ENCODE measurements at places on chromosomes 5 and 9.

DNA sequence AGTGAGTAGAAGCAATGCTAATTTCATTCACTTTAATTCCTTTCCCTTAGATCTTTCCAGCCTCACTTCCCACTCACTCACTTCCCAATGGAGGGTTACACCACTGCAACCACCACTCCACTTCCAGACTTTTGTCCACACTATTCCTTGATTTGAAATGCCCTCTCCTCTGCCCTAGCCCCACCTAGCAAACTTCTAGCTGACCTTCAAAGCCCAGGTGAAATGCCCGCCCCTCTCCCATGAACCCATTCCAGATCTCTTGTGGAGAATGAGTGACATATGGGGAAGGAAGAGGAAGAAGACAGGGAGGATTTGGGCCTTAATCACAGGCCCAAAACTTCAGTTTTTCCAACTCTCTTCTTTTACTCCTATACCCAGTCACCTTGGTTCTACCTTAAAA is 37.1 kb downstream of the PFDN1 start:
- no peak for DNase-seq

GRCh38 chr5:131795879-131796792 is 681 bp downstream of the FNIP1 start:
- peak; percentile 37 for DNase-seq

DNA sequence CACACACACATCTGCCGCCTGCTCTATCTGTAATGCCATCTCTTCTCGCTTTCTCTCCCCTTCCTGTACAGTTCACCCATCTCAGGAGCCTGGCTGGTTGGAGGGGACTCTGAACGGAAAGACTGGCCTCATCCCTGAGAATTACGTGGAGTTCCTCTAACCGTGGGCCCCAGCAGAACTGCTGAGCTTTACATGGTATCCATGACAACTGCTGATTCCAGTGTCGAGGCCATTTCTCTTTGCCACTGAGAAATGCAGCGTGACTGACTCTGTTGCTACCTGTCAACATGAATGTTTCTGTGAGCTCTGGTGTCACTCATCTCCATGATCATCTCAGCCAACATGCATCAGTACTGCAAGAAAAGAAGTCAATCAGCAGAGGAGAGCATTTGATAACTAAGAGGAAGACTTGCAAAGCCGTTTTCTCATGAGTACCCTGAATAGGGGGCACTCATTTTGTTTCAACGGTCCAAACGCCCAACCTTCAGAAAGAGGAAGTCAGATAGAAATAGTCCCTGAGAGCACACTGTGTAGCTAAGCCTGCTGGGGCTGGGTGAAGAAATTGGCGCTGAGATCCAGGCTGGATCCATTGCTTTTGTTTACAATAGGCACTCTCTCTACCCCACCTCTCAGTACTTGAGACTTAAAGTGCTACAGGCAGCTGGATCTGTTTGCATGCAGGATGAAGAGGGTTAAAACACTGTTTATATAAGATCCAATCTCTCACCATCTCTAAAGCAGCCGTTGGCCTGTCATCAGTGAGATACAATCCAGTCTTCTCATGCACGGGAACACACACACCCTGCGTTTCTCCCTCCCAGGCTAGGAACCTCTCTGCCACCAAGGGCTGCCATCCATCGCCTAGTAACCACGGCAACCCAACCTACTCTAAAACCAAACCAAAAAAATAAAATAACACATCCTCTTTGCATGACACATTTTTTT is 180.9 kb downstream of the NR3C1 start:
- DNase-seq = peak; percentile 58

- DNase-seq = no peak
Measured at GRCh38 chr5:130222573-130222972, 318.3 kb downstream of the CHSY3 start.

DNA sequence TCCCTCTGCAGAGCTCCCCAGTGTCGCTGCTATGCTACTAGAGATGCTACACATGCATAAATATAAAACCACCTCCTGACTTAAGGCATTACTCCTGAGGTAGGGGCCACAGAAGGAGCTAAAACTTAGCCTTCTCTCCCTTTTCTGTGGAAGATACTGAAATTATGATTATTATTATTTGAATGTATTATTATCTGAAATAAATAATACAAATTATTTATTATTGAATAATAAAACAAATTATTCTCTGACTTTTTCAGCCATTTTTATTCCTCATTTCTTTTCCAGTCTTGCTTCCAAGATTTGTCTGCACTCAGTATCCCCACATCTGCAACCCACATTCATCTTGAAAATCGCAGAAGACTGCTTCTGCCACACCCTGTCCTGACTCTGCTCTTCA is 414.9 kb upstream of the ACO1 start:
- DNase-seq = no peak

DNA sequence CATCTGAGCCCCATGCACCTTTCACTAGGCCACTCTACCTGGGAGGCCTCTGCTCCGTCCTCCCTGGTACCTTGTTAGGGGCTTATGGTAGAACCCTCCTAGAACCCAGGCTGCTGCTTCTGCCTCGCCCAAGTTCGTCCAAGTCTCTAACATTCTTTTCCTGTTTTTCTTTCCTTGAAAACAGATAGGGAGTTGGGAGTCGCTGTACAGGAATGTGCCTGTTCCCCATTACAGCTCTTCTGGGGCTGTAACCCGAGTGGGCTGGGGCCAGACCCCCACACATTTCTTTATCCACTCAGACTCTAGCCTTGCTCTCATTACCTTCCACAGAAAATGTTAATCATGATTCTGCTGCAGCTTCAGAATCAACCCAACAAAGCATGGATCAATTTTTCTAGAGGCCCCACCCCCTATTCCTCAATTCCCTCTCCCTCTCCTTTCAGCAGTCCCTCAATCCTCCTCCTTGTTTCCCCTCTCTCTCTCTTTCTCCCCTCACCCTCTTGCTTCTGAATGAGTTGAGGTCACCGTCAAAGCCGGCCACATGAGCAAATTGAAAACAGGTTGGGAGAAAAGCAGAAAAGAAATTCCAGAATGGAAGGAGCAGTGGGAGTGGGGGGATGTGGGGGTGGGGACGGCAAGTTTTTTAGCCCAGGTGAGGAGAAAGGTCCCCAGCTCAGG is 193.8 kb upstream of the TRIM32 start:
- no peak for DNase-seq

DNA sequence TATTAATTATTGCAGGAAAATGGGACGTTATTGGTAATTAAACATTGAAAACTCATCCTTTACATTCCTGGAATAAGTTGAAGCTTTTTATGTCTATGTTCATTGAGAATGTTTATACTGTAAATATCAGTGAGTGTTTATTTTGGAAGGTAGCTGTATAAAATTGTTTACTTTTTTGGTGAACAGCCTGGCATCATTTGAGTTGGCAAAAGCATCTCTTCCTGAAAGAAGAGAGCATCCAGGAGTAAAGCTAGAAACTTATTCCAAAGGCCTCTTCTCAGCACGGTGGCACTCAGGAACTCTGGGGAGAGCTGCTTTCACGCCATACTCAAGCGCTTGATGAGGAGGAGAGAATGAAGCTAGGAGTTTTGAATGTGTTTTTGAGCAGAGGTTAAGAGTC is 79.9 kb downstream of the GAPVD1 start:
- DNase-seq = no peak

GRCh38 chr5:9774472-9775079 is 144.4 kb upstream of the TAS2R1 start:
- DNase-seq = no peak

- DNase-seq = no peak
Measured at GRCh38 chr5:40141418-40141817, 538.3 kb upstream of the PTGER4 start.

DNA sequence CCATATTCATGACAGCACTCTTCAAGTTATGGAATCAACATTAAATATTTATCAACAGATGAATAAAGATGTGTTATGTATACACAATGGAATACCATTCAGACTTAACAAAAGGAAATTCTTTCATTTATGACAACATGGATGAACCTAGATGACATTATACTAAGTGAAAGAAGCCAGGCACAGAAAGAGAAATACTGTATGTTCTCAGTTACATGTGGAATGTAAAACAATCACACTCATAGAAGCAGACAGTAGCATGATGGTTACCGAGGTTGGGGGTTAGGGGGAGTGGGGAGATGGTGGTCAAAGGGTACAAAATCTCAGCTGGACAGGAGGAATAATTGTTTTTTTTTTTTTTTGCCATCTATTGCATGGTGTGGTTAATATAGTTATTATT is 431.9 kb downstream of the DMAC1 start:
- DNase-seq = no peak

DNA sequence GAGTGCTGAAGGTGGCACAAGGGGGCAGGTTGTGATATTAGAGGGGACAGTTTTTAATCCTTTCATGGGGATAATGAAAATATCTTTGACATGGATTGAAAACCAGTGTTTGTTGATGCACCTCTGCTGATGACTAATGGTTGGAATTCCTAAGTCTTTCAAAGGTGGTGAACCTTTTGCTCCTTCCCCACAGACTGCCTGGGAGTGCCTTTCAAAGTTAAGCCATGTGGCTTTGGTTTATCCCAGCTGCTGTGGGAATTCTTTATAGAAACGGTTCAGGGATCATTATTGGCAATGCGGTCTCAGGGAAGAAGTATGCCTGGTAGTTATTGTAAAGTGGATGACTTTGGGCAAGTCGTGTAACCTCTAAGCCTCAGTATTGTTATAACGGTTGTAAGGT is 45.7 kb downstream of the PIP5K1B start:
- DNase-seq = no peak

- DNase-seq = no peak
Measured at GRCh38 chr5:138000102-138000723, 32.7 kb downstream of the FAM13B start.

DNA sequence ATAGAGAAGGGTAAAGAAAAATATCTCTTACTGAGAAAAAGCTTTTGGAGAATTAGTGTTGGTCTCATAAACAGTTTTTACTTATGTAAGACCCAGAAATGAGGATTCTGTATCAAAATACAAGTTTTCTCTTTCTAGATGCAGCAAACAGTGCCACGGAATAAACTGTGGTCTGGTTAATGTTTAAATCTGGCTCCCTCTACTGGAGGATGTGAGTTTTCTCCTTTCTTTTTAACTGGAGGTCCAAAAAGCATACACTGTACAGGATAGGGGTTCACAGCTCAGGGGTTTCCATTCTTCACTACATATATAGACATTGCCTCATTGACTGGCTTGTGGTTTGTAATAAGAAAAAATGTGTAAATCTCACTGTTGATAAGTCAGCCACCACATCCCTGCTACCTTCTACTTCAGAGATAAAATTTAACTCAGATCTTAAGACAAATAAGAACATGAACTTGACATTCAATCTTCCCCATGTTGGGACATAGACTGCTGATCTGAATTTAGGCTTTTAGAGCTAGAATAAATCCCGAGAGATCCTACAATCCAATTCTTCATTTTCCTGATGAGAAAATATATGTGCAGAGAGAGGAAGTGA is 98.9 kb downstream of the CFAP95 start:
- peak; percentile 68 for DNase-seq

- no peak for DNase-seq
Measured at GRCh38 chr5:370311-370958, 48.9 kb downstream of the AHRR start.

GRCh38 chr9:129737479-129738274 is 15.2 kb downstream of the PTGES start:
- DNase-seq = peak; percentile 57

GRCh38 chr9:132007371-132008025 is 72.2 kb downstream of the MED27 start:
- DNase-seq = no peak

- DNase-seq = no peak
Measured at GRCh38 chr5:79535477-79536192, 21.7 kb upstream of the HOMER1 start.

- DNase-seq = no peak
Measured at GRCh38 chr9:98321269-98321668, 65.8 kb upstream of the TBC1D2 start.

DNA sequence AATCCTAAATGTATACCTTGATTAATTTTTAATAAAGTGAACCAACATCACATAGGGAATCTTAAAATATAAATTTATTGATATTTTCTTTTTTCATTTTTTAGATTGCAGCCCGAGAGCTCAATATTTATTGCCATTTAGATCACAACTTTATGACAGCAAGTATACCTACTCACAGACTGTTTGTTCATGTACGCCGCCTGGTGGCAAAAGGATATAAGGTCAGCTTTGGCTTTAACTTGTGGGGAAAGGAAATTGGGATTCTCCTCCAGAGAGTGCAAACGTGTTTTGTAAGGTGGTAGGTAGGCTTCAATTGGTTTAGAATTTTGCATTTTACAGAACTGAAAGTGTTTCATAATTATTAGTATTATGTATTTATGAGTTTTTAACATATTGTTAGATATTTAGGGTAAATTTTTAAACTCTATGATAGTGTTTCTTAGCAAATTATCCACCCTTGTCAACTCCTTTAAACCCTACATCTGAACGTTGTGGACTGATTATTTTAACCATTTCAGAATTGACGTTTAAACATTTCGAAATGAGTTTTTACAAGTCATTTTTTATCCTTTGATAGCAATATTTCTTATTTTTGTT is 17.5 kb upstream of the DHFR start:
- DNase-seq = peak; percentile 67

GRCh38 chr5:72599519-72600370 is 92.5 kb upstream of the ZNF366 start:
- DNase-seq = no peak

- no peak for DNase-seq
Measured at GRCh38 chr9:14051419-14051818, 262.5 kb downstream of the NFIB start.

- DNase-seq = no peak
Measured at GRCh38 chr9:38358390-38359296, 33.9 kb upstream of the ALDH1B1 start.

DNA sequence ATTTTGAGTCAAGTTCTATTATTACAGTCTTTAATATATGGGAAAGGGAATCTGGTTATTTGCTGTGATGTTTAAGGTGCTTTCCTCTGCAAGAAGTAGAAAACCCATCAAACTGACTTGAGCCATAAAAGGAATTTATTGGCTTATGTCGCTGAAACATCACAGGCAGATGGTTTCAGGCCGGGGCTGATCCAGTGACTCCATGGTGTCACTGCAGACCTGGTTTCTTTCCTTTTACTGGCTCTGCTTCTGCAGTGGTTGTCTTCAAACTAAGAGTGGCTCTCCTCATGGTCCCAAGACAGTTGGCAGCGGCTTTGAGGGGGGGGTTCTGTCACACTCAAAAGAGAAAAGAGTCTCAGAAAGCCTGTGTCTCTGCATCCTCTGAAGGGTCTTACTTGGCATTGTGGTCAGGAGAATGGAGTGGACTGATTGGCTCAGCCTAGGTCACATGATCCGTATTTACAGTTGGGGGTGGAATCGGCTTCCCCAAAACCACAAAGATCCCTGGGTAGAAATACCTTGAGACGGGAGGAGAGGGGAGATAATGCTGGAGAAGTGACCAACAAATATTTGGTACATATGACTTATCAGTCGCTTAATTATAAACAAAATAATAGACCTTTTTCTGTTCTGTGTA is 106.3 kb downstream of the DAPK1 start:
- DNase-seq = no peak

DNA sequence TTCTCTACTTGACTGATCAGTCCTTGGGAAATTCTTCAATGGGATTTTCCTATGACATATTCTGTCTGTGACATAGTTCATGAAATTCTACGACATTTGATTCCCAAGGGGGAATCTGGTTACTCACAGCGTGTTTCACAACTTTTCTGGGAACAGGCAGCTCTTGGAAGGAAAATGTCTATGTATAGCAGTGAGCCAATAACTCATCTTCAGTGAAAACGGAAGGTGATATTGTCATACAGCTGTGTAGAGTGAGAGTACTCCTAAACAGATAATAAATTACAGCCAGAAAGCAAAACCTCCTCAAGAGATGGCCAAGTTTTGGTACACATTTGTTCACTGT is 91.4 kb downstream of the C9orf152 start:
- no peak for DNase-seq

GRCh38 chr5:67315082-67315989 is 118.7 kb upstream of the CD180 start:
- DNase-seq = no peak

GRCh38 chr9:91839926-91840465 is 110.0 kb downstream of the ROR2 start:
- no peak for DNase-seq
